ENCODE measurements at places on chromosomes 12 and 14. TPM values are rescaled to one million over a fixed set of nuclear protein-coding genes. Genes with fewer than 3 reads are reported as not detected.

Gene DHH
- total RNA-seq = not detected

Gene PRICKLE1
- 2.6 TPM for total RNA-seq

Gene POU6F1
- total RNA-seq = 11.5 TPM

Gene KLRK1
- not detected for total RNA-seq

Gene JAG2
- total RNA-seq = 2.3 TPM

All from hair follicle dermal papilla cell (primary cell).